ENCODE measurements at places on chromosomes 5 and 9. TPM values are rescaled to one million over a fixed set of nuclear protein-coding genes. Genes with fewer than 3 reads are reported as not detected.

Gene PCDHB12
- total RNA-seq, result 2.5 TPM

Gene PIP5K1B
- total RNA-seq, result not detected

Gene SLC6A19
- total RNA-seq, result not detected

Gene GABRA6
- total RNA-seq, result not detected

Gene PCDHB3
- total RNA-seq, result 19.9 TPM

Gene FASTKD3
- total RNA-seq, result 23.7 TPM

Gene C5orf34
- total RNA-seq, result 18.8 TPM

Gene ZNF454
- total RNA-seq, result not detected

Gene PSMD5
- 65.9 TPM for total RNA-seq

Gene KIF20A
- 105 TPM for total RNA-seq

Gene AHRR
- total RNA-seq, result 1.2 TPM

Gene FAM221B
- not detected for total RNA-seq

Gene EIF4E1B
- not detected for total RNA-seq

Gene SMIM33
- not detected for total RNA-seq

Gene ROR2
- total RNA-seq, result not detected

Gene BARHL1
- total RNA-seq, result not detected

Gene HSDL2
- total RNA-seq, result 19.5 TPM

Gene LAMC3
- total RNA-seq, result 1.0 TPM

Gene FGD3
- total RNA-seq, result 0.10 TPM

Gene CLPTM1L
- 287 TPM for total RNA-seq

Gene AK6
- 79.6 TPM for total RNA-seq

Gene MTMR12
- 27.4 TPM for total RNA-seq

Gene DDX4
- total RNA-seq, result not detected

Gene FAM13B
- 13.9 TPM for total RNA-seq

Gene ITGA1
- total RNA-seq, result 3.7 TPM

Gene FOXD4L3
- total RNA-seq, result not detected

Gene PPP1R26
- 32.7 TPM for total RNA-seq

Gene CCNO
- total RNA-seq, result 4.9 TPM

Gene PCDHGB7
- 14.6 TPM for total RNA-seq

Gene FIBCD1
- total RNA-seq, result 1.6 TPM

Gene OR1J2
- total RNA-seq, result not detected

Gene PCDHGA9
- total RNA-seq, result 2.8 TPM

Gene FAXDC2
- total RNA-seq, result 1.8 TPM

Gene LCN9
- not detected for total RNA-seq

Gene ZBTB34
- 5.0 TPM for total RNA-seq

Gene PKD2L2
- total RNA-seq, result not detected

Gene SPATA31A7
- not detected for total RNA-seq

Gene OLFM1
- total RNA-seq, result 41.2 TPM

Gene LRRC19
- total RNA-seq, result not detected

Gene CCL21
- total RNA-seq, result not detected

Gene AFAP1L1
- 1.4 TPM for total RNA-seq

All from A172 (cell line).